HuH-7 (cell line): ENCODE measurements at places on chromosomes 7 and 10.

DNA sequence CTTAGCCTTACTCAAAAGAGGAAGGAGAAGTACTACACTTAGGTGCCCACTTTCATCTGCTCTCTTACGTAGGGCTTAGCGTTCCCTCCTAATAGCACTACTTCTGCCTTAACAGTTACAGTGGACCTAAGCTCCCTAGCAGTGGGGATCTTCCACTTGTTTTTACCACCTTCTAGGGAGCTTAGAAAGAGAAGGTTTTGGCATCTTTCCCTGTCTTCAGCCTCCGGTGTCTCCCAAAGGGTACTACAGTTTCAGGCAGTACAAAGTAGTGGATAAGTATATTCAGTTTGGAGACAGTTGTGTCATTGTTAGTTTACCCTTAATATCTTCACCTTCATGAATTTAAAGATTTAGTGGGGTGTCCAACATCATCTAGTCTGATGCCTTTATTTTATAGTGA, 14.6 kb downstream of the CHRM2 start:
- DNase-seq = no peak

GRCh38 chr7:111933609-111934008, 272.6 kb downstream of the DOCK4 start:
- DNase-seq = no peak

DNA sequence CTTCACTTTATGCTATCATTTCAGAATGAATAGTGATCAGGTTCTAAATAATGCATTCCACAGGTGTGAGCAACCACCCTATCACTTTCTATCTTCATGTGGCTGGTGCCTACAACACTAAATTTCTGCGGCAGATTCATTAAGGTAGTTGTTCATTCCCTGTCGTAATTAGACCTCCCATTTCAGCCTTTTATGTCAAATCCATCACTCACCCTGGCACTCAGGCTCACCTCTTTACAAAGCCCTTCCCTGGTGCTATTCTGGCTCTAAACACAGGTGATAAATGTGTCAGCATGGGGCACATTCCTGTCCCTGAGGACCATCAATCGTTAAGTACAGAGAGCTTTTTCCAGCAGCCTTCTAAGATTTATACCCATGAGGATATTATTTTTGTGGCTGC, 300.0 kb upstream of the C7orf33 start:
- DNase-seq = no peak

GRCh38 chr10:97173036-97173435, 12.7 kb downstream of the SLIT1 start:
- no peak for DNase-seq

GRCh38 chr7:17902599-17902998, 37.7 kb downstream of the SNX13 start:
- no peak for DNase-seq

DNA sequence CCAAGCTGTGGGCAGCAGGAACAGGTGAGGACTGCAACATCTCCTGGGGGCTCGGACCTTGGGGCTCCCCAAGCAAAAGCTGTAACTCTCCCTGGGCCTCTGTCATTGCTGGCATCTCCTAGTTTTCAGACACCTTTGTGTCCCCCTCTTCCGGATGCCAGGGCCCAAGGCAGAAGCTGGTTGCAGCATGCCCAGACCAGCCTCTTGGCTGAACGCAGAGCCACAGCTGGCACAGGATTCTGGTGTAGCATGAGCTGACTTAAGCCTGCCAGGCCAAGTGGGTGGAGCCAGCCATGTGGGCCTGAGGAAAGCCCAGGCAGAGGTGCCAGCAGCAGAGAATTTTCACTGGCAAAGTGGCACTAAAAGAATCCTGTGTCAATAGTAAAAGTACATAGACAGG, 43.5 kb downstream of the ZWINT start:
- DNase-seq = no peak

DNA sequence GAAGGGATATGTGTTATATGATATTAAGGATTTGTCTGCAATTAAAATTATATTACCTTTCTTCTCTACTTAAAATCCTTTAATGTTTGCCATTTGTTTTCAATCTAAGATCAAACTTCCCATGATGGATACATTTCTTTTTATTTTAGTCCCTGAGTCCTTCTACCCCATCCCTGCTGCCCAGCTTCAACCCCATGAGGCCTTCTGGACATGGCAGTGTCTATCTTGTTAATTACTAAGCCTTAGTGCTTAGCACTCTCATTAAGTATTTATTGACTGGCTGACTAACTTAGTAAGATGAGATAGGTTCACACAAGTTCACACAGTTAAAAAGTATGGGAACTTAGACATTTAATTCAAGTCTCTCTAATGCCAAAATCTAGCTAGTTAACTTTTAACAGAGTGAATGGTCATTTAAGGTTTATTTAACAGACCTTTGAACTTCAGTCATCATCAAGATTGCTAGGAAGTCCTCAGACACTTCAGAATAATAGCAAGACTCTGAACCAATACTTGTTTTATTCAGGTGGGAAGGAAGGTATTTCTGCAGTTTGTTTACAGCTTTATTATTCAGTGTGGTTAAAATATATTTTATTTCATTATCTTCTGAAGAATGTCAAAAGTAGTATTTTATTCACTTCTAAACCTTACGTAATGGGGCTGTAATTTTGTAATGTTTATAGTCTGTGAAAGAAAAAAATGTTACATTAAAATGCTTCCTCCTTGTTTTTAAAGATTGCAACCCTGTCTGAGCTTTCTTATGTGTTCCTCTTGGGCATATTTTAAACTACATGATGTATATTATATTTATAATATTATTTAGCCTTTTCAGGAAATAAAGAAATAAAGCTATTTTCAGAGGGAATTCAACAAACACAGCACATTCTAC, 848.9 kb downstream of the REEP3 start:
- DNase-seq = peak; percentile 6
